ENCODE measurements at places on chromosomes 1 and 21. TPM values are rescaled to one million over a fixed set of nuclear protein-coding genes. Genes with fewer than 3 reads are reported as not detected.
A peak's percentile ranks its signal among the peaks of the same experiment; 100 is the strongest.

DNA sequence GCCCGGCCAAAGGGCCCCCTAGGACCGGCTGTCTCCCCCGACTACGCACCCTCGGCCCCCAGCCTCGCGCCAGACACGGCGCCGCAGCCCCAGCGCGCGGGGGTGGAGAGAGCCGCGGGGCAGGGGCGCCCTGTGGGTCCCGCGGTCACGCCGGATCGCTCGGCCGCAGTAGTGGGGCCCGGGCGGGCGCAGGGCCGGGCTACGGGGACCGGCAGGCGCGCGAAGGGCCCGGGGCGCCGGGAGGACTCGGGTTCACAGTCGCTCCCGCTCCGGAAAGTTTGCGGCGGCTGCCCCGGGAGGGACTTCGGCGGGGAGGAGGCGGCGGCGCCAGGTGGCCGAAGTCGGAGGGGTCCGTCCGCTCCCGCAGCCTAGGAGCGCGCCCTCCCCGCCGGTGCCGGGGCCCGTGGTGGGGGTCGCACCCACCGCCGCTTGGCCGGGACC lies 7.1 kb upstream of the ZNF669 start:
- no peaks in the 10 kb centered on the region for H3K27me3 ChIP-seq
- DNase-seq = no peak
- H3K36me3 ChIP-seq = no peaks in the 10 kb centered on the region
- peak overlapping the region; percentile 90 for H3K27ac ChIP-seq
- H3K4me3 ChIP-seq = peak overlapping the region; percentile 97

DNA sequence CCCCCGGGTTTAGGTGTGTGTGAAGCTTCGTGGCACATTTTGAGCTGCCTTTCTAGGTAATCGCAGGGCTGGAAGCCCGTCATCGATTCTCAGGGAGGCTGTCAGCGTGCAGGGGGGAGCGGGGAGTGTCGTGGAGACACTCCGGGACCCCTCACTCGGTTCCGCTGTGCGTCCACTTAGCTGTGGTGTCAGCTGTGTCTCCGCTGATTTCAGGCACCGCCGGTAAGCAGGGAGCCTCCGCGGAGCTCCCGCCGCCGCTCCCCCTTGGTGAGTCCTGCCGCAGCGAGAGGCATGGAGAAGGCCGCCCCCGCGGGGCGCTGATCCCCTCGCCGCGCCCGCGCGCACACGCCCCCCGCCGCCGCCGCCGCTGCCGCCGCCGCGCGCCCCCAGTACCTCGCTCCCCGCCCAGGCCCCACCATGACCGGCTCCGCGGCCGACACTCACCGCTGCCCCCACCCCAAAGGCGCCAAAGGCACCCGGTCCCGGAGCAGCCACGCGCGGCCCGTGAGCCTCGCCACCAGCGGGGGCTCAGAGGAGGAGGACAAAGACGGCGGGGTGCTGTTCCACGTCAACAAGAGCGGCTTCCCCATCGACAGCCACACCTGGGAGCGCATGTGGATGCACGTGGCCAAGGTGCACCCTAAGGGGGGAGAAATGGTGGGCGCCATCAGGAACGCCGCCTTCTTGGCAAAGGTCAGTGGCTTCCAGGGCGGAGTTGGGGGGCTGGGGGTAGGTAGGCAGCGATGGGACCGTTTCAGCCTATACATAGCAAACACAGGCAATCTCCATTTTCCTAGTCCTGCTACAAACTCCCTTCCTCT lies 995 bp downstream of the VASH2 start:
- DNase-seq = no peak
- H3K4me1 ChIP-seq = peaks cover 32% of the 10 kb centered on the region
- no peaks in the 10 kb centered on the region for H3K27me3 ChIP-seq
- H3K36me3 ChIP-seq = no peaks in the 10 kb centered on the region

- no peak for DNase-seq
- peaks cover 68% of the 10 kb centered on the region for H3K36me3 ChIP-seq
- no peak overlapping the region for H3K4me3 ChIP-seq
- H3K4me1 ChIP-seq = peaks cover 10% of the 10 kb centered on the region
Measured at GRCh38 chr1:3779265-3779911, 6.8 kb downstream of the SMIM1 start.

GRCh38 chr1:13965770-13966398 lies 265.9 kb downstream of the PRDM2 start:
- H3K36me3 ChIP-seq = no peaks in the 10 kb centered on the region
- H3K27ac ChIP-seq = no peak overlapping the region
- H3K4me3 ChIP-seq = no peak overlapping the region
- H3K4me1 ChIP-seq = no peaks in the 10 kb centered on the region
- no peaks in the 10 kb centered on the region for H3K27me3 ChIP-seq

- no peak overlapping the region for H3K27ac ChIP-seq
- no peaks in the 10 kb centered on the region for H3K27me3 ChIP-seq
- no peak overlapping the region for H3K4me3 ChIP-seq
- H3K36me3 ChIP-seq = no peaks in the 10 kb centered on the region
- H3K4me1 ChIP-seq = no peaks in the 10 kb centered on the region
- DNase-seq = no peak
Measured at GRCh38 chr1:165408518-165408917, 36.4 kb downstream of the RXRG start.

DNA sequence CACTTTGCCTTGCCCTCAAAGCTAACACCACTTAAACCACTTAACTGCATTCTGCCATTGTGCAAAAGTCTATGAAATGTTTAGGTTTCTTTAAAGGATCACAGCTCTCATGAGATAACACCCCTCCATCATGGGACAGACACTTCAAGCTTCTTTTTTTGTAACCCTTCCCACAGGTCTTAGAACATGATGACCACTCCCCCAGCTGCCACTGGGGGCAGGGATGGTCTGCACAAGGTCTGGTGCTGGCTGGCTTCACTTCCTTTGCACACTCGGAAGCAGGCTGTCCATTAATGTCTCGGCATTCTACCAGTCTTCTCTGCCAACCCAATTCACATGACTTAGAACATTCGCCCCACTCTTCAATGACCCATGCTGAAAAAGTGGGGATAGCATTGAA lies 7.7 kb downstream of the ADAMTS1 start:
- H3K27ac ChIP-seq = peak overlapping the region; percentile 33
- H3K36me3 ChIP-seq = peaks cover 62% of the 10 kb centered on the region
- no peak for DNase-seq

- H3K27ac ChIP-seq = no peak overlapping the region
- no peaks in the 10 kb centered on the region for H3K27me3 ChIP-seq
- no peak overlapping the region for H3K4me3 ChIP-seq
- no peaks in the 10 kb centered on the region for H3K4me1 ChIP-seq
Measured at GRCh38 chr1:117883616-117884015, 45.8 kb downstream of the GDAP2 start.

GRCh38 chr1:88378560-88378959 lies 305.5 kb upstream of the PKN2 start:
- no peaks in the 10 kb centered on the region for H3K36me3 ChIP-seq
- no peak overlapping the region for H3K27ac ChIP-seq
- no peak for DNase-seq
- no peaks in the 10 kb centered on the region for H3K27me3 ChIP-seq

DNA sequence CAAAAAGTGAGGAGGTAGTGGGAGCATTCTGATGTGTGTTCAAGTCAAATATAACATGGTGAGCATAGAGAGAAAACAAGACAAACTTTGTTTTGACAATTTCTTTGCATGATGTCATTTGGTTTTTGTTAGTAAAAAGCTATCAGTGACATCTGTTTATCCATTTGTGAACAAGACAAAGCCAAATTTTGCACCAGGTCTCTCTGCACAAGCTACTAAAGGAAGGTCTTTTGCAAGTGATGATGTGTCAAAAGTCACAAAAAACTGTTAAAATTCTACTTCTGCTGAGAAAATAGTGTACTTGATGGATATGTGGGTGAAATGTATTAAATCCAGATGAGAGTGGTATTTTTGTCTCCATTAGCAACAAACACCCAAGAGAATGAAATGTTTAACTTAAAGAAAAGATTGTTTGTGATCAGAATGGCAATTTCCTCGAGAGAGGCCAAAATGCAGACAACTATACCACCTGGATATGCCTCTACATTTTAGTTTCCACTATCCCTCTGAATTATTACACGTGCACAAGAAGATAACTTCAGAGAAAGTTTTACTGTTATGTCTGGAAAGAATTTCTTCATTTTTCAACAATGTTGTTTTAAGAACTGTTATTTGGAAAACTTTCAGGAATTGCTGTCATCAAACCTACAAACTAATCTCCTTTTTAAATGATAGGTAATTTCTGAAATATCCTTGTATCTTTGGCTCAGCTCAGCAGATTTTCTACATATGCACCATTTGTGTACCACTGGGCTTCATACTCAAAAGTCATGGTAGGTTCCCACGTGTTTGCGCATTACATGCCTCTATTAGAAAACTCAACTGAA lies 807.4 kb upstream of the ADGRL2 start:
- H3K4me3 ChIP-seq = no peak overlapping the region
- H3K27ac ChIP-seq = no peak overlapping the region
- no peaks in the 10 kb centered on the region for H3K4me1 ChIP-seq
- no peaks in the 10 kb centered on the region for H3K27me3 ChIP-seq
- no peaks in the 10 kb centered on the region for H3K36me3 ChIP-seq

DNA sequence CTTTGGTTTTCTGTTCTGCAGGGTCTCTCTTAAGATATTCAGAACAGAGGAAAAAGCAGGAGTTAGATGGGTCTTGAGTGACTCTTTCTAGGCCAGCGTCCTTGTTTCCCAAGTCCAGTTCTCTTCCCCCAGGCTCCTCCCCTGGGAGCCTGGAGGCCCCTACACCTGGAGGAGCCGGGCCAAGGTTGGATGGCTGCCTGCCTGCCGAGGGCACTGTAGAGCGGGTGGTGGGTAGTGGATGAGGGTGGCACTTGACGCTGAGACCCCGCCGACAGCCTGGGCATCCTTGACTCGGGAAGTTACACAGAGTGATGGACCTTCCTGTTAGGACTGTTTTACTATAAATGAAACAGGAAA lies 17.4 kb upstream of the KANK4 start:
- no peak for DNase-seq
- no peak overlapping the region for H3K4me3 ChIP-seq
- H3K27ac ChIP-seq = no peak overlapping the region
- H3K36me3 ChIP-seq = no peaks in the 10 kb centered on the region

DNA sequence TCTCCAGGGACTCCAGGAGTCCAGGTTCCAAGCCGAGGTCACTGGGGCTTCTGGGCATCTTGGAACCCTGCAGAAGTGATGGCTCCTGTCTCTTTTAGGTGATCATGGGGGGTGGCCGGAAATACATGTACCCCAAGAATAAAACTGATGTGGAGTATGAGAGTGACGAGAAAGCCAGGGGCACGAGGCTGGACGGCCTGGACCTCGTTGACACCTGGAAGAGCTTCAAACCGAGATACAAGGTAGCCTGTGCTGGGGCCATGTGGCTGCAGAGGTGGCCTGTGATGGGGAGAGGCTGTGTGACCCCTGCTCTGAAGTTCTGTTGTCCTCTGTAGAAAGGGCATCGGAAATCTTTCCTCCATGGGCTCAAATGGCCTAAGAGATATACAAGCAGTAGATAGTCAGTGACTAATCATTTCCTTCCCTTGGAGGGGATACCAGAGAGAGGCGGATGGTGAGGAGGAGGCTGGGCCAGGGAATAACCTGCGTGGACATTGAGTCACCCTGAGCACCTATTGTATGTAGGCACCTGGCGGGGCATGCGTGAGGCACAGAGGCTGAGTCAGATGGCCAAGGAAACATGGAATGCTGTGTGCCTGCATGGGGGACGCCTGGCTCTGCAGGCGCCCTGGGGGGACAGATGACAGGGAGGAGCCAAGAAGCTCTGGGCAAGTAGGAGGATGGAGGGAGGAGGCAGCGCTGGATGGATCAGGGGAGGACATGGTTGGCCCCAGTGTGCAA lies 59.0 kb downstream of the ALPL start:
- H3K4me3 ChIP-seq = no peak overlapping the region
- no peaks in the 10 kb centered on the region for H3K36me3 ChIP-seq
- no peaks in the 10 kb centered on the region for H3K27me3 ChIP-seq

- no peaks in the 10 kb centered on the region for H3K27me3 ChIP-seq
- no peaks in the 10 kb centered on the region for H3K36me3 ChIP-seq
- peak; percentile 90 for DNase-seq
- H3K4me3 ChIP-seq = peak overlapping the region; percentile 71
- H3K27ac ChIP-seq = peak overlapping the region; percentile 93
- H3K4me1 ChIP-seq = peaks cover 65% of the 10 kb centered on the region
Measured at GRCh38 chr1:207962716-207963426, 51.9 kb upstream of the CD34 start.

DNA sequence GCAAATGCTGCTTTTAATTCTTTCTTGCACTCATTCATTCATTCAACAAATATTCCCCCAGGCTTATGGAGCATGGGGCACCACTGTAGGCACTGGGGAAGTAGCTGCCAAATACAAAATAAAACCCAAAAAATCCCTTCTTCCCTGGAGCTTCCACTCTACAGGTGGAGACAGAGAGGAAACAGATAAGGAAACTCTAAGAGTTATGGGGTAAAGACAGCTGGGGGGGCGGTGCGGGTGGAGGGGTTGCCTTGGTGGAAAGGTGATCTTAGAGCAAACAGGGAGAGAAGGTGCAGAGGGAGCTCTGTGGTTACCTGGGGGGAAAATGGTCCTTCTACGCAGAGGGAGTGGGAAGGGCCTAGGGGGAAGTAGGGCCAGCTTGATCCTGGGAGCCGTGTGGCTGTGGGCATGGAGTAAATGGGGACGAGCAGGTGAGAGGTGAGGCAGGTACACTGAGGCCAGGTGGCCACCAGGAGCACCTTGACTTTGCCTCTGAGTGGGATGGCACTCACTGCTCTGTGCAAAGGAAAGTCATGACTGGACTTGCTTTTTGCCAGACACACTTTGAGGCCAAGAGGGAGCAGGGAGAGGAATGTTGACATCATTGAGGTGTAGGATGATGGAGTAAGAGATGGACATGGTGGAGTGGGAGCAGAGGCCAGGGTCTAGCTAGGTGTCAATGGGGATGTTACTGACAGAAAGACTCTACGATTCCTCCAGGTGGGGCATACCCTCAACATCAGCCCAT lies 152.0 kb downstream of the ETS2 start:
- no peak overlapping the region for H3K4me3 ChIP-seq
- H3K27me3 ChIP-seq = no peaks in the 10 kb centered on the region
- peaks cover 19% of the 10 kb centered on the region for H3K4me1 ChIP-seq

- no peak overlapping the region for H3K4me3 ChIP-seq
- DNase-seq = no peak
- no peak overlapping the region for H3K27ac ChIP-seq
- H3K36me3 ChIP-seq = peaks cover 24% of the 10 kb centered on the region
- H3K4me1 ChIP-seq = peaks cover 78% of the 10 kb centered on the region
Measured at GRCh38 chr1:226976978-226977642, 37.0 kb downstream of the COQ8A start.

GRCh38 chr1:88208389-88208788 lies 475.7 kb upstream of the PKN2 start:
- no peaks in the 10 kb centered on the region for H3K4me1 ChIP-seq
- no peak overlapping the region for H3K27ac ChIP-seq
- no peaks in the 10 kb centered on the region for H3K27me3 ChIP-seq

- peaks cover 32% of the 10 kb centered on the region for H3K4me1 ChIP-seq
- peak overlapping the region; percentile 71 for H3K27ac ChIP-seq
- H3K4me3 ChIP-seq = no peak overlapping the region
- DNase-seq = peak; percentile 90
- H3K27me3 ChIP-seq = no peaks in the 10 kb centered on the region
Measured at GRCh38 chr1:7388488-7389185, 382.5 kb upstream of the VAMP3 start.

Gene DDAH1
- 75.3 TPM for total RNA-seq

Gene CACNA1S
- total RNA-seq = not detected

Gene MAN1A2
- 51.7 TPM for total RNA-seq

Gene FMOD
- 36.8 TPM for total RNA-seq

Gene GNAT2
- not detected for total RNA-seq

Gene ADORA1
- 1.1 TPM for total RNA-seq

Gene PALMD
- 31.8 TPM for total RNA-seq

Gene PKP1
- total RNA-seq = 0.50 TPM

Gene PKLR
- not detected for total RNA-seq

Gene ITPKB
- total RNA-seq = 71.1 TPM

Gene HORMAD1
- total RNA-seq = not detected

Gene NBPF10
- 1.3 TPM for total RNA-seq

Gene RGSL1
- total RNA-seq = not detected

All from esophagus muscularis mucosa (tissue), 4 donors.